Right kidney (tissue), 9 donors: ENCODE measurements at places on chromosomes 1 and 21.

DNA sequence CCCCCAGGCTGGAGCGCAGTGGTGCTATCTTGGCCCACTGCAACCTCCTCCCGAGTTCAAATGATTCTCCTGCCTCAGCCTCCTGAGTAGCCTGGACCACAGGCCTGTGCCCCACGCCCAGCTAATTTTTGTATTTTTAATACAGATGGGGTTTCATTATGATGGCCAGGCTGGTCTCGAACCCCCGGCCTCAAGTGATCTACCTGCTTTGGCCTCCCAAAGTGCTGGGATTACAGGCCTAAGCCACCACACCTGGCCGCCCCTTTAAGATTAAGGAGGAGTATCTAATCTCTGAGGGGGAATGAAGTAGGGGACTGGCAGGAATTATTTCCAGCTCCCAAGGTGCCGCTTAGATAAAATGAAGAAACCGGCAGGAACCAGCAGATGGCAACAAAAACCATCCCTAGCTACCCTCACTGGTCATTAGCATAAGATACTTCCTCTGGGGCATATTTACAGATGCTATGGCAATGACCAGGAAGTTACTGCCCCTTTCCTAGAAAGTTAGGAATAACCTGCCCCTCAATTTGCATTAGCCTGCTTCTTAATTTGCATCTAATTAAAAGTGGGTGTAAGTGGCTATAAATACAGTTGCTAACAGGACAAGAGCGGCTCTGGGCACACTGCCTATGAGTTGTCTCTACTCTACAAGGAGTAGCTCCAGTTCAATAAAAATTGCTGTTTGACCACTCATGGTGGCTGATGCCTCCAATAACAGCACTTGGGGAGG lies 7.1 kb upstream of the NSUN4 start:
- peak; percentile 13 for DNase-seq

- no peak for DNase-seq
Observed at GRCh38 chr1:73824065-73824464, 373.9 kb downstream of the LRRIQ3 start.

DNA sequence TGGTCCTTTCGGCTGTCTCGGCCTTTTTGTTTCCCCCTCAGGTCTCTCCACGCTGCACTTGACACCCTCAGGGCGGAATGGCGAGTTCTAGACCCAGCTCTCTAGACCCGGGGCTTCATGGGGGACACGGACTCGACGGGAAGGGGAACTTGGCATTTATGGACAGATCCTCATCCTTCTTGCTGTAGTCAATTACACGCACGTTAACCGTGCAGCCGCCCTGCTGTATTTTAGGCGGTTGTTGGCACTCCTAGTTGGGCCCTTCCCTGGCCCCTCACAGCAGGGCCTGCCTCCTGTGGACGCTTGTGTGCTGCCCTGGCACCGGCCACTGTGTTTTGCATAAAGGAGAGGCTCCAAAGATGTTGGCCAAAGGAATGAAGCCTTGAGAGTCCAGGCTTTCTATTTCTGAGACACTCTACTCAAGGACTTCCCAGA lies 558 bp upstream of the BTG3 start:
- DNase-seq: no peak

DNA sequence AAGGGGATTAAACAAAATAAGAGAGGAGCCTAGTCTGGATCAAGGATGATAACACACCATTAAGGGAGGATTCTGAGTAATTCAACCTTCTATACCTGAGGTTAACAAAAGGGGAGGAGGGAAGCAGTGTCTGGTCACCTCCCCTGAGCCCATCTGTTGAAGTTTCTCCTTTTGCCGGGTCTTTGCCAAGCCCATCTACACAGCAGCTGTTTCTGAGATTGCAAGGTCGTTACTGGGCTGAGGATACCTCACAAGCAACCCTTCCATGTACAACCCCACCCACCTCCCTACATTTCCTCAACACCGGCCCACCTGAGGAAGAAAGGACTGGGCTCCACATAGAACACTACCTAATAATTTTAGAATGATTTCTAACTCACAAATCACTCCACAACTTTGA lies 26.3 kb downstream of the LRRC52 start:
- DNase-seq: no peak

DNA sequence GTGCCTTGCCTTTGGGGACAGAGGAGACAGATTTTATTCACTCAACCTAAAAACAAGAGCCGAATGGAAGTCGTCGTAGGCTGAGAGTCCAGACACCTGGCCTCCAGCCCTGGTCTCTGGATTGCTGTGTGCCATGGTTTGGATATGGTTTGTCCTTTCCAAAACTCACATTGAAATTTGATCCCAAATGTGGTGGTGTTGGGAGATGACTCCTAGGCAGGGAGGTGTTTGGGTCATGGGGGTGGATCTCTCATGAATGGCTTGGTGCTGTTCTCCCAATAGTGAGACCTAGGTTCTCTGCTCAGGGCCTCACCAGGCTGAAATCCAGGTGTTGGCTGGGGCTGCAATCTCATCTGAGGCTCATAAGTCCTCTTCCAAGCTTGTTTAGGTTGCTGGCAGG lies 75.5 kb downstream of the FOXD2 start:
- no peak for DNase-seq

DNA sequence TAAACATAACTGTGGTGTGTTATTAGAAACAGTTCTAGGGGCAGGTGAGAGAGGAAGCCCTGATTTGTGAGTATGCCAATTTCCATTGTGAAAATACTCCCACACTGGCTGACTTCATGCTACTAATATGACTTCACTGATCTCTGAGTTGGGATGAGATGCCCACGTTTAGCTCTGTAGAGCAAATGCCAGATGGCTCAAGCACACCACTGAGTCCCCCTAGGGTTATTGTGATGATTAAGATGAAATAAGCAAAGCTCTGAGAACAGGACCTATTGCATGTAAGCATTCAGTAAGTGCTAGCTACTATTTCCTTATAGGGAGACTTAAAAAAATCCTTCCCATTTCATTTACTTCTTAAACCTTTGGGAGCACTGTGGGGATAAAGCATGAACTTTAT lies 117.6 kb downstream of the CENPF start:
- no peak for DNase-seq

GRCh38 chr21:33972539-33972938 lies 56.9 kb upstream of the ATP5PO start:
- no peak for DNase-seq

DNA sequence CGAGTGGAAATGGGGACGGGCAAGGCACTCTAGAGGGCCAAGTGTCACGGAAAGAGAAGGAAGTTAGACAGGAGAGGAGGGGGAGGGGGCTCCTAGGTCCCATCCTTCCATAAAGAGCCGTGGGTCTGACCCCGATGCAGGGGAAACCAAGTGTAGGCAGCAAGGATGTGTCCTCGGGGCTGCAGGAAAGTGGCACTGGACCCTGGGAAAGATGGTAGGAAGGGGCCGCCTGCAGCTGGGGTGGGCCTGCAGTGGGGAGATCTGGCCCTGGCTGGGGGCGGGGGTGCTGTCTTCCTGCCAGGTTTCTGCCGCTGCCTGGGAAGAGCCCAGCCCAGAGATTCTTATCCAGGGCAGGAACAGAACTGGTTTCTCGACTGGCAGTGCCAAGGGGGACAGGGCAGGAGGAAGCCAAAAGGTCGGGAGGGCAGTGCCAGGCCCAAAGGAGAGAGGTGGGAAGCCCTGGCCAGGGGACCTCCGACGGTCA lies 12.9 kb downstream of the CRABP2 start:
- peak; percentile 61 for DNase-seq

DNA sequence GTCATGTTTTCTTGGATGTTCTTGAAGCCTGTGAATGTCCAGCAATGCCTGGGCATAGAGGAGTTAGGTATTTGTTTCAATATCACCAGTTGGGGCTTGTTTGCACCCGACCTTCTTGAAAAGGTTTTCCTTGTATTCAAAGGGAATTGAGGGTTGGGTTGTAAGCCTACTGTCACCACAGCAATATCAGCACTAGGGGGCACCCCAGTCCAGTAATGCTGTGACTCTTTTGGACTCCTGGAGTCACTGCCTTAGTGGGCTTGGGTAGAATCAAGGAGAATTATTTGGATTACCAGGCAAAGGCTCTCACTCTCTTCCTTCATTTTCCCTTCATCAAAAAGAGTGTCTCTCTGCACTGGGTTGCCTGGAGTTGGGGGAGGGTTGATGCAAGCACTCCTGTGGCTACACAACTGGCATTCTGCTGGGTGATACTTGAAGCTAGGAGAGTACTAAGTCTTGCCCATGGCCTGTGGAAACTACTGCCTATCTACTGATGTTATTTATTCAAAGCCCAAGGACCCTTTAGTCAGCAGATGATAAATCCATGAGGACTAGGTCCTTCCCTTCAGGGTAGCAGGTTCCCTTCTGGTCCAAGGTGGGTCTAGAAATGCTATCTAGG lies 34.5 kb downstream of the OR10R2 start:
- no peak for DNase-seq

GRCh38 chr1:5142389-5142788 lies 488.0 kb downstream of the AJAP1 start:
- DNase-seq: no peak

- no peak for DNase-seq
Observed at GRCh38 chr1:229928767-229929166, 138.3 kb upstream of the GALNT2 start.

- no peak for DNase-seq
Observed at GRCh38 chr1:6281511-6282402, 20.9 kb upstream of the GPR153 start.

GRCh38 chr1:198161718-198162090 lies 4.9 kb downstream of the NEK7 start:
- DNase-seq: no peak

- no peak for DNase-seq
Observed at GRCh38 chr1:210523830-210524229, 195.1 kb downstream of the HHAT start.

DNA sequence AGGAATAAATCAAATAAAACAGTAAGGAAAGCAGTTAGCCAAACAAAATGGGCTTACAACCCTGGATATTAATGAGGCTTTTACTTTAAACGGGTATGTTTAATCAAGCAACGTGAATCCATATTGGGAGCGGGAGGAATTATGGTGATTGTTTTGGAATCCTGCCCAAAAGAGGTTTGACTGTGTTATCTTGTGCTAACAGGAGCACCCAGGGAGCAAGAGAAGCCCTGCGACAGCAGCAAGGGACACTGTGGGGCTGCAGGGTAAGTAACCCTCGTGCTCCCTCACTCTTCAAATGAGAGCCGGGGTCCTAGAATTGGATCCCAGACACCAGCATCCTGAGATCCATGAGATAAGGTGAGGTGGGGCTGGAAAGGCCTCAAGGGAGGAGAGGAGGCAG lies 72.6 kb upstream of the PGBD5 start:
- no peak for DNase-seq

DNA sequence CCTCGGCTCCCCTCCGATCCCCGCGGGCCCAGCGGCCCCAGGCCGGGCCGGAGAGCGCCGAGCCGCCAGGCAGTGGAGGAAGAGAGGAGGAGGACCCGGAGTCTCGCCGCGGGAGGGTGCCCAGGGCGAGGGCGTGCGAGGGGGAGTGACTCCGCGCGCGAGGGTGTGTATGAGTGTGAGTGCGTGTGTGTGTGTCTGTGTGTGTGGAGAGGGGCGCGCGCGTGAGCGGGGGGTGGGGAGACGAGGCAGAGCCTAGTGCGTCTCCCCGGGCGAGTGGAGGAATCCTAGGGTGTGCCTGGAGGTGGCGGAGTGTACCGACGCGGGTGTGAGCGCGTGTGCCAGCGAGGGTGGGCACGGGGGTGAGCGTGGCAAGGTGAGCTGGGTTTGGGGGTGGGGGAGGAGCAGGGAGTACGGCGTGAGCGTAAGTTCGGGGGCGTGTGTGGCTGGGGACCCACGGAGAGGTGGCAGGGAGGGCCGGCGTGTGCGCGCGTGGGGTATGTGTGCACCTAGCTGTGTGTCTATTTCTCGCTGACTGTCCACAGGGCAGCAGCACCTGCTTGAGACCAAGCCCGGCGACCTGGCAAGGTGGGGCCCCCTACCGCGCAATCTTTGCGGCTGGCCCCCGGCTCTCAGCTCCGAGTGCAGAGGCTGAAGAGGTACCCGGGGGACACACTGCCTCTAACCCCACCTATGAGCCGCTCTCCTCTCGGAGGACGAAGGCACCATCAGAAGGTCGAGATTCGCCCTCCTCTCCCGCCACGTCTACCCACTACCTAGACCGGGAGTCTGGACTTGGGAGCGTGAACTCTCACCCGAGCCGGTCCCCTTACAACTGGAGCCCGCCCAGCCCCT lies 784 bp upstream of the KCND3 start:
- peak; percentile 56 for DNase-seq

DNA sequence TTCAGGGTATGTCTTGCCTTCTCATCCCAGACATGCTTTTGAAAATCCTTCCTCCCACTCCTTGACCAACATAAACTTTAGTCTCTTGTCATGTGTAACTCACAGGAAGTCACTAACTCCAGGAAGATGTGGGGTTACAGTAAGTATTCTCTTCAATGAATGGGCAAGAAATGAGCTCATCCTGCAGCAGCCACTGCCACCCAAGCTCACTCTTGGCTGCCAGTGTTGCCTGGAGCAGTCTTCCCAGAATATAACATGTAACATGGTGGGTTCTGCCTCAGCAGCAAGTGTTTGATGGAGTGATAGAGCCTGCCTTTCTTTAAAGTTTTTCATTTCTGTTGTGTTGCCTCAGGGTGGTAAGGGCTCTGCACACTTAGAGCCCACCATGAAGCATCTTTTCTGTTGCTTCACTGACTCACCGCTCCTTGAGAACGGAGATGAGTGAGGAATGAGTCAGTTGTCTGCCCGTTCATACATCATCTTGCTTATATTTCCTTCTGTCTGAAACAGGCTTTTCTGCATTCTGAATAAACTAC lies 187.0 kb downstream of the TPR start:
- DNase-seq: no peak

- DNase-seq: no peak
Observed at GRCh38 chr1:241846862-241847539, 1.0 kb upstream of the EXO1 start.

DNA sequence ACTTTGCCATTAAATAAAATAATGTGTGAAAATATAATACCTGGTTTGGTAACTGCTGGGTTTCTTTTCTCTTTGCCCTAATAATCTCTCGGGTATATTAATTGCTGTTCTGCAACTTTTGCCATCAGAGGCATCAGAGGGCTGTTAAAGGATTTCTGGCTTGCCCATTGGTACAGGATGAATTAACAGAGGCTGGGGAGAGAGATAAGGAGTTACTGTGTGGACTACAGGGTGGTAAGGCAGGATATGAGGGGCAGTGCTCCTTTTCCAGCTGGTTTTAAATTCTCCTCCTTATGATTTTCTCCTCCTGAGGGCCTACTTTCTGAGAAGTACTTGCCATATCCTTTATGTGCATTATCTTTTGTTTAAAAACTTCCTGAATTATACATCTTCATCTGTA lies 48.3 kb downstream of the FGGY start:
- no peak for DNase-seq

DNA sequence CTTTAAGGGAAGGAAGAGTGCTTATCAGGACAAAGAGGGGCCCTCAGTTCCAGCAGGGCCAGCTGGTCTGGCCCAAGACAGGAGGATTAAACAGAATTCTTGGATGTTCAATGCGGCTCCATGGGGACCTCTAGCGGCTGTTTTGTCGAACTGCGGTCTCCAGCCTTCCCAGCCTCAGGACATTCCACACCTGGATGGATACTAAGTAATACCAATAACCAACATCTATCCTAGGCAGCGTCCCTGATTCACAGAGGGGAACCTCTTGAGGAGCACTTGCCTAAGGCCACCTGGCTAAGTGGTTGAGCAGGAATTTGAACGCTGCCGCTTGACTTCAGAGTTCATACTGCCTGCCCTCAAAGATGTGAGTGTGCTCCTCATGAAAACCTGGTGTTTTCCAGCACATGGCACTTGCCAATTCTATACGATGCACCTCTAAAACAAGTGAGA lies 15.5 kb upstream of the CD247 start:
- peak; percentile 60 for DNase-seq
